ENCODE measurements at places on chromosomes 2 and 18.
A peak's percentile ranks its signal among the peaks of the same experiment; 100 is the strongest.

GRCh38 chr18:11408555-11409065, 200.8 kb upstream of the SLC35G4 start:
- DNase-seq = no peak

GRCh38 chr2:75208738-75209137, 9.4 kb upstream of the TACR1 start:
- no peak for DNase-seq

GRCh38 chr2:61135510-61135909, 26.5 kb upstream of the C2orf74 start:
- peak; percentile 21 for DNase-seq

DNA sequence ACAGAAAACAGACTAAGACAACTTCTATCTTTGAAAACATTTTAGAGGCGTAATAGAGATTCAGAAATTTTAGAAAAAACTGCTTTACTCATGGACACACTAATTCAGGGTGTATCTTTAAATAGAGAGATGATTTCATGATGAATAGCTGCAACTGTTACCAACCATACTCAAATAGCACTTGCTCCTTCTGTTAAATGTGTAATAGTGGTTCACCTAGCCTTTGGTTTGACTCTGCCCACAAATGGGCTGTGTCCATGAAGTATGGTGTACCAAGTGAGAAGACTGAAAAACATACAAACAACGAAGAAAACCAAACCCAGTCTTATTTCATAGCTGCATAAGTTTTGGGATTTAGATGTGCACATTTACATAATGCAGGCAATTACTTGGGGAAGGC, 610.6 kb downstream of the PLCL1 start:
- no peak for DNase-seq

DNA sequence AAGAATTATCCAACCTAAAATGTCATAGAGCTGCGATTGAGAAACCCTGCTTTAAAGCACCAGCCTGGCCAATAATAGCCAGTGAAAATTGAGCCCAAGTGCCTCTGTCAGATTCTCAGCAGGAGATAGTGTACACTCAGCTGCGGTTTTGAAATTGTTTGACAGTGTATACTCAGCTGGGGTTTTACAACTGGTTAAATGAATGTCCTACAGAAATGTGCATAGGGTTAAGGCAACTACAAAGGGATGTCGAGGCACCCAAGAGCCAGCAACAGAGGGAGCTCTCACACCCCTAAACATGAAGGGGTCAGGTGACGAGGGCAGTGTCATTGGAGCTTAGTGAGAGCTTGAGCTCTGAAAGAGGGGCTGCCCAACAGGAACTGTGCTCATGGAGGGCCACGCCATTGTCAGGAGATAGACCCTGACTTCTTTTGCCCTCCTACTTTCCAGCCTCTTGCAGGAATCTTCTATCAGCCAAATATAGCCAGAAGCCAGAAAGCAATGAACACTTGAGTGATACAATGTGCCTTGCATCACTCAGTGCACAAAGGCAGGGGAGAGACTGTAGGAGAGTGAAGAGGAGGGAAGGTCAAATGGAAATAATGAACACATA, 15.1 kb downstream of the ACTG2 start:
- peak; percentile 52 for DNase-seq

All from stromal cell of bone marrow (primary cell).